ENCODE measurements at places on chromosomes 2 and 18.

- DNase-seq: no peak
Measured at GRCh38 chr2:177149155-177149503, 63.5 kb upstream of the HNRNPA3 start.

DNA sequence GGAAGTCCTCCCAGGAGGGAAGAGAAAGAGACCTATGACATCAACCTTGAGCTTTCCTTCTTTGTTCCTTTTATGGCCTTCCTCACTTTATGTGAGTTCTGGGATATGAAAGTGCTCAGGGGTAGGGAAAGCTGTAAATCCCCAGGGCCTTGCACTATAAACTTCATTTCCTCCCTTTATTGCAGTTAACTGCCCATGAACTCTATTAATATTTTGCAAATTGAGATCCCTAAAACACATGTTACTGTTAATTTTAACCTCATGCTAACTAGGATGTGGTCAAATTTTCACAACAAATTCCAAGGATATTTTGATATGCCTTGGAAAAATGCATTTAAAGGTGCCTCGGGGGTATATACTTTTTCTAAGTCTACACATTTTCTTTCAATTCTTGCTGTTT, 359.9 kb downstream of the OSR1 start:
- DNase-seq: no peak

DNA sequence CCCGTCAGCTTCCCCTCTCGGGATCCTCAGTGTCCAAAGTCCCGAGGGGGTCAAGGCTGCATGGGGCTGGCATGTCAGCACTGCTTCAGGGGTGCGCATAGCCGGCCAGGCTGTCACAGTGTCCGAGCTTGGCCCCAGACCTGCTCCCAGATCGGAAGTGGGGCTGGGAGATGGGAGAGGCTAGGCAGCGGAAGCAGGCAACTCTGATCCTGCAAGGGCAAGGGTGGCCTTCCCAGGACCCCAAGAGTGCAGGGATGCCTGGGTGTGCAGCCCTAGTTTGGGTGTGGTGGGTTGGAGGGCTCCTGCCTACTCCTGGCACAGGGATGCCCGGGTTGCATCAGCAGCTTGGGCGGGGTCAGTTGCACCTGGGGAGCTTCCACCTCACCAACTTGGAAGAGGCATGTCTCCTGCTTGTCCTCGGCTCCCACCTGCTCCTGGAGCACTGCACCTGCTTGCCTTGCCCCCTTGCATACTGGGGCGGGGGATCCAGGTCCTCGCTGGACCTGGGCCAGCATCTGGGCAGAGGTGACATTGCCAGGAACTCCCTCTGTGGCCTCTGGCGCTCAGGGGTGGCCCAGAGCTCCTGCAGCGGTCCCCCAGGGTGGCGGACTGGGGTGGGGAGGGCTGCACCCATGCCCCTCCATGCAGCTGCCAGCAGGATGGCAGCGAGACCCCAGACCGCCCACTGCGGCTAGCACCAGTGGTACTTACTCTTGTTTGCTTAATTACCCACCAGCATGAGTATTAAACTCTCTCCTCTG, 41.3 kb downstream of the CBLN2 start:
- no peak for DNase-seq

- no peak for DNase-seq
Measured at GRCh38 chr2:121698318-121698930, 38.3 kb downstream of the NIFK start.

DNA sequence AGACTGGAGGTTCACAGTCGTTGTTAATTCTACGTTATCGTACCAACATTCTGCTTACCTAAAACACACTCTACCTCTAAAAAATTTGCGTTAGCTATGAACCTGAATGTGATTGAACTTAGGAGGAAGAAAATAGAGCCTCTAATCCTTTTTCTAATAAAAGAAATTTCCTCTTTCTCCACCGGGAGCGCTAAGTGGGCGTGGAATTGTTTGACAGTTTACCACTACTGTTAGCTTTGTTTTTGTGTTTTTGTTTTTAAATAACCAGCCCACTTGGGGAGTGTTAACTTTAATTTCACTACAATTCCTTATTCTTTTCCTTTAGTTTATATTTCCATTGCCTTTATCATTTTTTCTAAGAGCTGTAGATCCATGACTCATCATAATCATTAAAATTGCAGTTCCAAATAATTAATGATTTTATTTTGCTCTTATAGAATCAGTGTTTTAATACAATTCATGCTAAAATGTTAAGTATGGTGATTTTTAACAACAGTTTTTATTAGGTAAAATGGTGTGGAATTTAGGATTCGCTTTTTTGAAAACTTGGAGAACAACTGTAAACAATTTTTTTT, 55.0 kb upstream of the ITM2C start:
- no peak for DNase-seq

DNA sequence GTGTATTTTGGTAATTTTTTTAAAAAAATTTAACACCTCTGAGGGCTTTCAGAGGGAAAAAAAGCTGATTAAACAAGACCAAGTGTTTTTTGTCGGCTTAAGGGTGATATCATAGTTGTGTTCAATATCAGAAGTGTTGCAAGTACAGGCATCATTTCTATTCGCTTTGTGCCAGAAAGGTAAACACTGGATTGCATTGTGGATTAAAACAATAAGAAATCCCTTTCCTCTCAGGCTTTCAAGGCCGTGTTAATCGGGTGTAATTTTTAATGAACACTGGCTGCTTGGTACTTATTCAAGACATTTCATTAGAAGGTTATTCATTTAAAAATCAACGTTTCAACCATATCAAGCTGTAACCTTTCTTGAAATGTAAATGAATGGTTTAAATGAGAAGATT, 18.3 kb downstream of the FIGN start:
- DNase-seq: no peak

- DNase-seq: no peak
Measured at GRCh38 chr2:133532919-133533318, 35.3 kb downstream of the NCKAP5 start.

DNA sequence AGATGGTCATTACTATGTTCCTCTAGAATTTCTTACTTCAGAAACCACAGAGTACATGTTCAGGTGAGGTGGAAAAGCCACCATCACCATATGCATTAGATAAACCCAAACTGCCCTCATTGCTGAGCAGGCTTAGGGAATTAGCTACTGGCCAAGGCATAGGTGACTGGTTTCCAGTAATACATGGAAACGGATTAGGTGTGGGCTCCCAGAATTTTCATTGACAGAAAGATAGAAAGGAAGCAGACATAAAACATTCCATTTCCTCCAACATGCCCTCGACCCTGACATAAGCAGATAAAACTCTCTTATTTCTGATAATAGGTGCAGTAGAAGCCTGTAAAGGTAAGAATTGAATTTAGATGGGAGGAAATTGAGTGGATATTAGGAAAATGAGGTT, 1466.1 kb downstream of the SUCLG1 start:
- DNase-seq: no peak

Data from HTR-8/SVneo (cell line).